Stromal cell of bone marrow (primary cell): ENCODE measurements at places on chromosomes 2 and 18.

DNA sequence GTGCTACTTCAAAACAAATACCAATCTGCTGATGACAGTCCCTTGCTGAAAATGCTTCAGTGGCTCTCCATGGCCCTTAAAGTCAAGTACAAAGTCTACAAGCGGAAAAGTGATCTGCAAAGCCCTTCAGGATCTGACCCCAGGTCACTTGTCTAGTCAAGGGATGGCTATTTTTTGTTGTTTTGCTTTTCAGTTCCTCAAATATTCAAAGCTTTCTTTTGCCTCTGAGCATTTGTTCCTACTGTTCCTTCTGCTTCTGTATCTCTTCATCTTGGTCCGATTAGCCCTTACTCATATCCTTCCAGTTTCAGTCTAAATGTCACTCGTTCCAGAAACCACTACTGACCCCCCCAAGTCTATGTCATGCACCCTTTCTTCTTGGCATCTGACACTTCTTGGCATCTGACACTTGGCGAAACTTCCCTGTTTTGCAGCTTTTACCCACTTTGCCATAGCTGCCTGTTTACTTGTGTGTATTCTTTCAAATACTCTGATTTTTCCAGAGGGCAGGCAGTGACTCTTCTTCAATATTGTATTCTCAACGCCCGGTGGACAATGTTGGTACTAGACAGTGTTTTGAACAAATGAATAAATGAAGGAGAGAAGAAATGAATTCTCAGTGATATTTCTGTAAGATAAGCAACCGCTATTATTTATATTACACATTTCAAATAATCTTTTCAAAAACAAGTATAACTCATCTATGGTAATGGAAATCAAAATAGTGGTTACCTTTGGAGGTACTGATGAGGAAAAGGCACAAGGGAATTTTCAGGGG is 175.9 kb upstream of the FN1 start:
- no peak for DNase-seq

DNA sequence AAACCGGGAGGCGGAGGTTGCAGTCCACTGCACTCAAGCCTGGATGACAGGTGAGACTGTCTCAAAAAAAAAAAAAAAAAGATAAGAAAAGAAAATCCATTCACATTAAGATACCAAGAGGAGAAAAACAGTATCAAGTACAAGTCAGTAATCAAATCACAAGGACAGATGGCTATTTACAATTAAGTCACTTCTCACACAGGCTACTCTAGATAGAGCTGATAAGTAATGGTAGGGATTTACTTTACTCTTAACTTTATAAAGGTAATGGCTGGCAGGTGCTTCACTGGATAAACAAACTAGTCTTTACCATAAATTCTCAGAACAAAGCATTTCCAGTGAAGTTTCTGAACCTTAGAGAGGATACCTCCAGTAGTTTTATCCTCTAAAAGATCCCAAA is 11.5 kb downstream of the SF3B1 start:
- no peak for DNase-seq

DNA sequence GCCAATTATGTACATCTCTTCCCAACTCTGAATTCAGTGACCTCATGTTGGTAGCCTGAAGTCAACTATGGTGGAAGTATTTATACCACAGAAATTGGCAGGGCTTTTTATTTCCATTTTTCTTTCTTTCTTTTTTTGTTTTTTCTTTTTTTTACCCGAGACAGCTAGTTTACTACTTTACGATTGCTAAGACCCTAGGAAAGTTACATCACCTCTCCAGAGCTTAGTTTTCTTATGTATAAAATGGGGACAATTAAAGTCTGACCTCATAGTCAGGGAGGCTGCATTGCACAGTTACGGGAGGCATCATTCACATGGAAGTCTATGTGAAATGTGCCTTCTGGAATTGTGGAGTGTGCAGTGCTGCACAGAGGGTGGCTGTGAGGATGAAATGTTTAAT is 194.3 kb downstream of the MTX2 start:
- no peak for DNase-seq

- DNase-seq = no peak
Observed at GRCh38 chr2:135047300-135047699, at the start of gene MAP3K19. Gene MAP3K19 (minus strand): TSS chr2:135047447. CDS start chr2:135024647, 22,800 bp downstream.

DNA sequence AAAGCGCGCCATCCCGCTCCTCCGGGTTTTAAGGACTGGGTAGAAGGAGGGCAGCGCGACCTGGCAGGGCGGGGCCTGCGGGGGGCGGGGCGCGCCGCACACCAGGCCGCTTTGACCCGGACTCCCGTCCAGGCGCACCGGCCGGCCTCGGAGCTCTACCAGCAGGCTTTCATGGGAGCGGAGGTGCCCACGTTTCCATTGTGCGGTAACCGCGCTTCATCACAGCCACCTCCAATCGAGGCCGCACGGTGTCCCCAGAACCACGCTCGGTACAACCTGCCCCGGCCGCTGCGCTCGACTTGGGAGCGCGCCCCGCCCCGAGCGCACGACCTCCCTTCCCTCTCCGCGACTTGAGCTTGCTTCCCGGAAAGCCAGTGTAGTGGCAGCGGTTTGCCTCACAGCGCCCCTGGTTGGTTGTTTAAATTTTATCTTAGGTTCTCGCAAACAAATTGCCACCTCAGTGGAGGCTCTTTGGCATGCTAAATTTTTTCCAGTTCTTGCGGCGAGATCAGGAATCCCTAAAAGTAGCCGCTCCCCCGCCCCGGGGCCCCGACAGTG is 280 bp upstream of the CYP1B1 start:
- peak; percentile 87 for DNase-seq

DNA sequence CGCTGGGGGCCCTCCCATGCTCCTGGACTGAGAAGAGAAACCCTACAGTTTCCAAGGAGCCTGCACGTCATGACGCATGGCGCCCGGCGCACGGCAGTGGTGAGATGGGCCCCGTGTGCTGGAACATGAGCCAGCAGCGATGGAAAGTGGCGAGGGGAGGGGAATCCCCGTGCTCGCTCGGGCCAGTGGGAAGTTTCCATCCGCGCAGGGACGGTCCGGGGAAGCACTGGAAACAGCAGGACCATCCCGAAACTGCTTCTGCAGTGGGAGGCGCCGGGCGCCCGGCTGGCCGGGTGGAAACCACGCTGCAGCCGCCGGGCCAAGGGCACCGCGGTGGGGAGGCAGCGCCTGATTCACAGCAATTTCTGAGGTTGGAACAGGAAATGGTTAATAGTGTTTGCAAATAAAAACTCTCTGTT is 4.9 kb upstream of the PDCD1 start:
- DNase-seq = no peak

DNA sequence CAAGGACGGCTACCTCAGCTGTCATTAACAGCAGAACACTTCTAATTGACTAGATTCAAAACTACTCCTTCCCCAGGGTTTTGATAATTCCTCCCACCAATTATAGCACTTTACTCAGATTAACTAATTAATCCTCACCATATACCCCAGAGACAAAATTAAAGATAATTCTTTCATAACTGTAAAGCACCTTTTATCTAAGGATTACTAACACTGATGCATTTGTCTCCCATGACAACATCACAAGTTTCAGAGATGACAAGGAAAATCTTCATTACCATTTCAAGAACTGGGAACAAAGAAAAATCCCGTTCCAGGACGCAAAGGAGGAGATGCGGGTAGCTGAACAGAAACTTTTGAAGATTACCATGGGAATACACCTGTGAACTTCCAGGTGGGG is 129.4 kb upstream of the ITGA6 start:
- DNase-seq = no peak

- DNase-seq = no peak
Observed at GRCh38 chr2:139721411-139721995, 941.3 kb upstream of the NXPH2 start.

DNA sequence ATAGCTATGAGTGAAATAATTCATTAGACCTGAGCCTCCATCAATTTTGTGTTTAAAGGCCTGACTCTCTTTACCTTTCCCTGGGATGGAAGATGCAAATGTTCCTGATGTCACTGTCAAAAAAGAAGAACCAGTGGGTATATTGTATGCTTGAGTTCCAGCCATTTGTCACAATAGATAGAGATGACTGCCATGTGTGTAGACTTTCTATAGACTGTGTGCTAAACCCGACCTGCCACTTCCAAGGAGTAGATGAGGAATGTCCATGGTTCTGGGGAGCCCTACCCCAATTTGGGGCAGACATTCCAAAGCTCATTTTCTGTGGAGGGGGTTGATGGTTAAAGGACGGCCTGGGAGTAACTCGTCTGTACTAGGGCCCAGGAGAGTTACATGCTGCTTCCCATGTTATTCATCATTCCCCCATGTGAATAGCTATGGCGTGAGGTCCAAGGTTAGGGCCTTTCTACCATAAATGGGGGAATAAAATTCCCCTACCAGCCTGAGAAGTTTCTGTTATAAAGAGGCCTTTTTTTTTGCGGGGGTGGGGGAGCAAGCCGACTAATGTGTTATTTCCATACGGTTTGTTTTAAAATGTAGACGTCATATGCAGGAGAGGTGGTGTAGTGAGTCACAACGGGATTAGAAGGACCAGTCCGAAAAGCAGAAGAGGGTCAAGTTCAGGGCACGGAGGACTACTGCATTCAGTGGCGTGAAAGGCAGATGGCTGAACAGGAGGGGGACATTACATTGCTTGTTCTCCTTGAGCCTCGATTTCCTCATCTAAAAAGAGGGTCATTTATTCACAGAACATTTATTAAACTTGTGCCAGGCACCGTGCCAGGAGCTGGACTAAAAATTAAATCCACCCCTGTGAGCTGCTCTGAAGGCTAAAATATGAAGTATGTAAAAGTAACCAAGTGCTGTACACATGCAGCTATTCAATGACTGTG is 24.0 kb downstream of the IL1B start:
- DNase-seq = peak; percentile 45

DNA sequence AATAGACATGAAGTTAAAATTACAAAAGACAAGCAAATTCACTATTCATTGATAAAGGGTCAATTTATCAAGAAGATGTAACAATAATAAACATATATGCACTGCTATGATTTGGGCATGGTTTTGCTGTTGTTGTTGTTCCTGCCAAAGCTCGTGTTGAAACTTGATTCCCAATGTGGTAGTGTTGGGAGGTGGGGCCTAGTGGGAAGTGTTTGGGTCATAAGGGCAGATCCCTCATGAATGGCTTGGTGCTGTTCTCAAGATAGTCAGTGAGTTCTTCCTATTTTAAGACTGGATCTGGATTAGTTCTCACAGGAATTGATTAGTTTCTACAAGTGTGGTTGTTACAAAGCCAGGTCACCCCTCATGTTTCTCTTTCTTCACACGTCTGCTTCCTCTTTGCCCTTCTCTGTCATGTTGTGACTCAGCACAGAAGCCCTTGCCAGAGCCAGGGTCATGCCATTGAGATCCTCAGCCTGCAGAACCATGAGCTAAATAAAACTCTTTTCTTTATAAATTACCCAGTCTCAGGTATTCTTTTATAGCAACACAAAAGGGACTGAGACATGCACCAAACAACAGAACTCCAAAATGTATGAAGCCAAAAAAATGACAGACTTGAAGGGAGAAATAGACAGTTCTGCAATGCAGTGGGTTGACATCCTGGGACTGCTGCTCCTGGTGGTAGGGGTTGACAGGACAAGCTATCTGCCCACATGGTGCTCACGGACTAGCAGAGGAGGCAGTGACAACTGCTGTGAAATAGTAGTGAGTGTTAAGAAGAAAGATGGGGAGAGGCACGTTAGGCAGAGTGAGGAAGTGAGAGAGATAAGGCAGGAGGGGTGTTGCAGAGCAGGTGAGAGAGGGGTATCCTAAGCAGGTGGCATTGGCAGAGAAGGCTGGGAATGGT is 18.6 kb upstream of the SKA1 start:
- DNase-seq = peak; percentile 15

GRCh38 chr18:2547477-2548087 is 23.7 kb downstream of the METTL4 start:
- DNase-seq = peak; percentile 30

DNA sequence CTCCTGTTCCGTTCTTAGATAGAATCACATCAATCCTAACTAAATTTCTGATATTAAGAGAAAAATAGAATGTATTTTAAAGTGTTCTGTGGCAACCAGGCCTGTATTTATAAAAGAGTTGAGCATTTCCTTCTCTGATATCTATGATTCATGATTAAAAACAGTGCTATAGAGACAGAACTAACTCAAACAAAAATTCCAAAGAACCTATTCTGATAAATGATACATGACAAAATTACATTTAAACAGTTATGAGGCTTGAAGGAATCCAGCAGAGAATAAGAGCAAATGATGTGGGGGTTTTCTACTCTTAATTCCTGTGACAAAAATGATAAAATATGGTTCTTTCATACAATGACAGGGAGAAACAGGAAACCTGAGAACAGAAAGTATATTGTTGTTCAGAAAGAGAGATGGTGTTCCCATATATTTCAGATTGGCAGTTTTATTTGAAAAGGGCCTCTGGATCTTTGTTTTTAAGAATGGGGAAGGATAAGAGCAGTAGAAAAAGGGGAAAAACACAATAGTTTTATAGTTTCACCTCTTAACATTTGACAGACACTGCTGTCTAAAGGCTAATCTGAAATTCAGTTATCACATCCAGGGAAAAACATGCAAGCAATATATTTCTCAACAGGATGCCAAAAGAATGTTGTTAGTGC is 944.3 kb downstream of the LRP1B start:
- no peak for DNase-seq

DNA sequence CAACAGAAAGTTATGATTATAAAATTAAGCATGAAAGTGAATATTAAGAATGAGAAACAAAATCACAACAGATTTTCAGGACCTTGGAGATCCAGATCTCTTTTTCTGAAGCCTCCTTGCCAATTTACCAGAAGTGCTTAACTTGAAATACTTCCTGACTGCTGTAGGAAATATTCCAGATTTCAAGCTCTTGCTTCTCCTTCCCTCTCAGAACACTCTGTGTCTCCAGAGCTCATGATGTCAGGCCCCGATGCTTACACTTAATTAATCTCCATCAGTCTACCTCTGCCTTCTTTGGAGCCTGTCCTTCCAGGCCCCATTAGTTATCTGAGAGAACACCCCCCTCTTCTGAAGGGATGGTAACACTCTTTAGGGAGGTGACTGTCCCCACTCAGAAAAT is 20.7 kb upstream of the NT5C1B start:
- DNase-seq = no peak
